ENCODE measurements at places on chromosomes 7 and 10.

- no peak for DNase-seq
Measured at GRCh38 chr7:55299273-55299967, 65.7 kb upstream of the LANCL2 start.

- peak; percentile 62 for DNase-seq
Measured at GRCh38 chr7:70285854-70286253, 687.6 kb downstream of the AUTS2 start.

DNA sequence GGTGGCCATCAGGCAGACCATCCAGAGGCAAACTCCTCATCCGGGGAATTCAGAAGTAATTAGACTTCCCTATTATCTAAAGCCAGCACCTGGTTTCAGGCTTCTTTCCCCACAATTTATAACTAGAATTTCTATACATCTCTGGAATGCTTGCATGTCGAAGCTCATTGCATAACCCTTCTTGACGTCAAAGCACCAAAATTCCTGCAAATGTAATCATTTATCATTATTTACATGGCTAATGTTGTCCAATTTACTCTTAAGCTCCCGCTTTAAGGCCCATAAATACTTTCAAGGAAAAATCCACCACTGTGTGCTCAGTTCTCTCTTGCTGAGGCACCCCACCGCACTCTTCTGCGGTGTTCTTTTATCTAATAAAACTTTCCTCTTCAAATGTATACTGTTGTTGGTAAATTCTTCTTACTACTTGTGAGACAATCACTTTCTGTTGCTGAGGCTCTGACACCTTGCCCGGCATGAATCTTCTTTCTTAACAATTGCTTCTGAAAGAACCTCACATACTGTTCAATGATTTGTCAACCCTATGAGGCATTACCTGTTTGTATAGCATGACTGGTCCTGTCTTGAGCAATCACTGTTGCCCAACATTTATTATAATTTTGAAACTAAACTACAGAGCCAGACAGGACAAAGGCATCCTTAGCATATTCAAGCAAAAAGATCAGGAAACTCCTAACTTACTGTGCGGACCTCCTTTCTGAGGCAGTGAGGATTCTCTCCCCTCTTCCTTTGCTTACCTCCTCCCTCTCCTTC lies 17.4 kb upstream of the GPR141 start:
- DNase-seq: peak; percentile 82

GRCh38 chr7:96968981-96969380 lies 36.4 kb upstream of the DLX6 start:
- no peak for DNase-seq

DNA sequence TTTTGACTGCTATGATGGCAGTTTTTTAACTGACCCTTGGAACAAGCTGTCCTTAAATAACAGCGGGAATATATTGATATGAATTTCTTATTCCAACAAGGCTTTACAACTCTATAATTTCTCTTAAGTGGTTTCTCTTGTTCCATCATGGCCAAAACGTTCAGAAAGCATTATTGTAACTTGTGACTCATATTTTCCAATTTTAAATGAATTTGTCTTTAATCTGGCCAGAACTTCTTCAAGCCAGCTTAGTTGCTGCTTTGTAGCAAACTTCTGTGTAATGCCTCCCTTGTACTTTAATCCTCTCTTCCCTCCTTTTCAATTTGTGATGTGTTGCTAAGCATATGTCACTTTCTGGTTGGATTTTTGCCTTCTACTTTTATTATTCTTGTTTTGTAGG lies 271.9 kb downstream of the KIF20B start:
- DNase-seq: no peak

DNA sequence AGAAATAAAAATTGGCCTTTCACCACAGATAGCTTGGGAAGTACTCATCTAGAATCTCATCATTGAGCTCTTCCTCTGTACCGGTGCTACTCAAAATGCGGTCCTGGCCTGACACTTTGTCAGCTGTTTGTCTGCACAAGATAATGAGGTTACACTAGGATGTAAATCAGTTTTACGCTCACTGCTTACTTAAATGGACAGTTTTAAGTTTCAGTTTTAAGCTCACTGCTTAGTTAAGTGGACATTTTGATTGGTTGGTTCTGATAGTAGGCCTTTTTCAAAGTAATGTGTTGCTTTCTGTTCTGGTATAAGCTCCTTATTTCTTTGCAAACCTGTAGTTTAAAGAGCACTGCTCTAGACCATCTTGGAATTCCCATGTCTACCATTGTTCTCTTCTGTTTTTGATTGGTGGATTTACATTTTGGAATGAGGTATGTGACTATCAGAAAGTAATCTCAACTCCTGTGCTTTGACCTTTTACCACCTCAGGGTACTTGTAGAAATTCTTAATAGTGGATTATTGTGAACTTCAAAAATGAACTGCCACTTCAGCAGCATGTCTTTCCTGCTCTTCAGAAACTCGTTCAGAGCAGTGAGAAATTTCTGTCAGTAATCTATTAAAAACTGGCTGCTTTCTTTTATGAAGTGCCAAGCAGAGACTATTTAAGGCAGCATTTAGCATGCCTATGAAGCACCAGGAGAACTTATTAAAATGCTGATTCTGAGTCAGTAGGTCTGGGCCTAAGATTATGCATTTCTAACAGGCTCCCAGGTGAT lies 55.0 kb downstream of the C1GALT1 start:
- no peak for DNase-seq

GRCh38 chr7:110179037-110179436 lies 911.9 kb upstream of the LRRN3 start:
- no peak for DNase-seq

DNA sequence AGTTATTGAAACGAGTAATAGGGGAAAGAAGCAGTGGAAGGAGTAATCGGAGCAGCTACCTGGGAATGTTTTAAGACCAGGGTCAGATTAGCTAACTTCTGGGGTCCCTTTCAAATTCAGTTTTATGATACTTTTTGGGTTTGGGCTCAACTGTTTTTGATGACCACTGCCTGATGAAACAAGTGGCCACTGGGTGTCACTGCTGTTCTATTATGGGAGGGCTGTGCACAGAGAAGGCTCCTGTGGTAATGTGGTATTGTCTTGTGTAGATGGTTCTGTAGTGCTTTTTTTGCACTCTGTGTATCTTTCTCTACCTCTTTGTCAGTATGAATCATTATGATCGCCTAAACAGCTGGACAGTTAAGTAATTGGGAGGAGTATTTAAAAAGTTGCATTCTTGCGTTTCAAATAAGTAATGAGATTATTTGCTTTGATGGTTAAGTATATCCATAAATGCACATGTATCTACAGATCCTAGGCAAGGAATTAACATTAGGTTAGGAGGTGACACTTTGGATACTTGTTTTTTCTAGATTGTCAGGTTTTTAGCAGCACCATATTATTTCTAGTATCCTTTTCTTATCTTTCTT lies 128.4 kb downstream of the ABCA13 start:
- peak; percentile 37 for DNase-seq

GRCh38 chr7:33677556-33677955 lies 227.8 kb upstream of the BMPER start:
- DNase-seq: no peak

GRCh38 chr7:149599636-149600206 lies 102.1 kb upstream of the ZNF746 start:
- no peak for DNase-seq

GRCh38 chr7:41096917-41097316 lies 606.0 kb downstream of the INHBA start:
- DNase-seq: no peak

- no peak for DNase-seq
Measured at GRCh38 chr7:95904099-95904498, 131.7 kb downstream of the DYNC1I1 start.

- DNase-seq: no peak
Measured at GRCh38 chr10:15775513-15775912, 55.8 kb upstream of the ITGA8 start.

- DNase-seq: no peak
Measured at GRCh38 chr7:140734096-140734495, 37.6 kb downstream of the NDUFB2 start.

DNA sequence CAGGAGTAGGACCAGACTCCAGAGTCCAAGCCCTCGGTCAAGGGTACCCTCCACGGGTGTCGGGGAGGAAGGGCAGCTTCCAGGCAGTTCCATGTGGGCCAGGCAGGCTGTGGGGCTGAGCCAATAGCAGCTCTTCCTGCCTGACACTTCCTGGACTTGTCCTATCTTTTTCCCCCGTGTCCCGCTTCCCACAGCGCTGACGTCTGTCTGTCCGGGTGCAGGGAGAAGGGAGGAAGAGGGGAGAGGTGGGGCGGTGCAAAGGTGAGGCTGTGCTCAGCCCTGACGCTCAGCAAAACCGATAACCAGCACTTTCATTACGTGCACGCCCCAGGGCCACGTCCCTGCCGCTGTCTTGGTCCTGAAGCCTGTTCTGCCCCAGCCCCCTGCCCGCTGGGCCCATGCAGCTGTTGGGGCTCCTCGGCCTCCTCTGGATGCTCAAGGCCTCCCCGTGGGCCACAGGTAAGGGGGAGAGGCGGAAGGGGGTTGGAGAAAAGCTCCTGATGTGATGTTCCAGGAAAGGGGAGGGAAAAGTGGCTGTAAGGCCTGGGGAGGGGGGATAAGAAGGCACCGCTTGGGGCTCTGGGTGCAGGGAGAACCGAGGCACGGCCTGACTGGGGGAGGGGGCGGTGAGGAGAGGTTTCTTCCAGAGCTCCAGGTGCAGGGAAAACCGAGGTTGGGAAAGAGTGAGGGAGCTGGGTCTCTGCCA lies at the start of gene MUC3A:
Gene MUC3A, plus strand, starts transcription at position 308 of the 706 bp plus-strand sequence. Its CDS starts 91 bp downstream, at position 399.
- no peak for DNase-seq

GRCh38 chr7:130207642-130208041 lies at the start of gene SSMEM1:
TSS of gene SSMEM1 (plus strand) at chr7:130207860. CDS start at chr7:130207911, 51 bp downstream.
- peak; percentile 37 for DNase-seq

DNA sequence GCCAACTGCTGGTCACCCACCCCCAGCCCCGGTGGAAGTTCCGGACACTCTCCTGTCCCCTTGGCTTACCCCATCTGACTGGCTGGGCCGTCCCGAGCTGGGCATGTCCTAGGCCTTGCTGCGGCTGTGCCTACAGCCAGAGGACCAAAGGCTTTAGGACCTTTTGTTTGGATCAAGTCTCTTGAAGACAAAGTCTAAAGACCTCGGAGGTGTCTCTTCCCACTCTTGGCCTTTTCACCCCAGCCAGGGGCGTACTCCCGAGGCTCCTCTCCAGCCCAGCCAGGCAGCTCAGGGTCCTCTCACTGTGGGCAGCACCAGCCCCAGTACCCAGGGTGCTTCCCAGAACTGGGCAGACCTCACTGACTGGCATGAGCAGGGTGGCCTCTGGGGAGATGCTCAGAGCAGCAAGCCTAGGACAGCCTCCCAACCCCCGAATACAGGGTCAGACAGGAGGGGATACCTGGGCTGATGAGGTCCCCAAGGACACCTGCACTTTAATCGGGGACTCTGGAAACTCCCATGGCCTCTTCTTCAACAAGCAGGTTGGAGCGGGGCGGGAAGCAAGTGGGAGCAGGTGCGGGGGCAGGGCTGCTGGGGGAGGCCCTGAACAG lies 2.7 kb upstream of the PWWP2B start:
- DNase-seq: no peak

DNA sequence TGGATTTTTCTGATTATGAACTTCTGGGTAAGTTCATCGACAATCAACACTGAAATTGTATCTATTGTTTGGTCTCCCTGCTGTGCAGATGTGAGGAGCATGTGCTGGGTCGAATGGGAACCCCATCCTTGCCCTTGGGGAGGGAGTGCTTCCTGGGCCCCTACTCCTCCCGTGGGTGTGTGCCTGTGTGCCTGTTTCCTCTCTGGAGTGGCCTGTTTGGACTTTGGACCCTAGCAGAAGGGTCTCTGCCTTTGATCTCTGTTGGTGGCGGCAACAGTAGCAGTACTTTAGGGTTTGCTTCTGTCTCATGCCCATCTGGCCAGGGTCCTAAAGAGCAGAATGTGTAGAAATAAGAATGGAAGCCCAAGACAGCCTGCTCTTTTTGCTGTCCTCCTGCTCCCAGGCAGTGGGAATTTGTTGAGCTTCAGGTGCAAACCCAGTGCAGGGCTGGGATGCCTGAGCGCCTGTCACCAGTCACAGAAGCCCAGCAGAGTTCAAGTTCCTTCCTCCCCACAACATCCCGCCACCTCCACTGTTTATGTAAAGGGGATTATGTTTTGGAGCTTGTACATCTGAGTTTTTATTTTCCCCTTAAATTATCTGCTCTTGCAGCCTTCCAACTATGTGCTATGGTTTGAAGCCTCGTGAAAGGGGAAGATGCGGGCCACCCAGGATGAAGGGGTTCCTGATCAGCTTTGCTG lies 1.5 kb upstream of the TACR2 start:
- DNase-seq: no peak

- peak; percentile 8 for DNase-seq
Measured at GRCh38 chr7:17090751-17091150, 207.7 kb upstream of the AHR start.

DNA sequence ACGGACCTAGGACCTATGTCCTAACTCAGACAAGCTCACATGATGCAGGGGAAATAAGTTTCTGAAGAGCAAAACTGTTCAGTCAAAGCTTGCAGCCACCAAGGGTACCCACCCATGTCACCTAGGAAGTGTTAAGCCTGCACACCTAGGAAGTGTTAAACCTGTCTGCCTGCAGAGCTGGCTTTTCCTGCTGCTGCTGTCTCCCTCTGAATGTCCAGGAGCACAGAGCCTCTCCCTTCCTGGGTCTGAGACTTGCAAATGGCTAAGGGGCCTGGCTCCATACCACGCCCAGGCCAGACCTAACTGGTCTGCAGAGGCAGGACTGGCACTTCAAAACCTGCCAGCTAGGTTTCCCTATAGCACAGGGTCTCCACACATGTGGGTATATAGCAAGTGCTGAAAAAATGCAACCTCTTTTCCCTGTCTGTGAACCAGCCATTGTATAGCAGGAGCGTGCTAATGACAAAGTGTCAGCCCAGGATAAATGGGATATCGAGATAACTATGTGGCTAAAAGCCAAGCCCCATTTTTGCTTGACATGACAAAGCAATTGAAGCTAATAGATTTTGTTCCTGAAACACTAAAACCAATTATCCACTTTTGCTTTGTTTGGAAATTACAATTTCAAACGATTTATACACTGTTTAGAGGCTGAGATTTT lies 1.5 kb downstream of the GDF2 start:
- no peak for DNase-seq

DNA sequence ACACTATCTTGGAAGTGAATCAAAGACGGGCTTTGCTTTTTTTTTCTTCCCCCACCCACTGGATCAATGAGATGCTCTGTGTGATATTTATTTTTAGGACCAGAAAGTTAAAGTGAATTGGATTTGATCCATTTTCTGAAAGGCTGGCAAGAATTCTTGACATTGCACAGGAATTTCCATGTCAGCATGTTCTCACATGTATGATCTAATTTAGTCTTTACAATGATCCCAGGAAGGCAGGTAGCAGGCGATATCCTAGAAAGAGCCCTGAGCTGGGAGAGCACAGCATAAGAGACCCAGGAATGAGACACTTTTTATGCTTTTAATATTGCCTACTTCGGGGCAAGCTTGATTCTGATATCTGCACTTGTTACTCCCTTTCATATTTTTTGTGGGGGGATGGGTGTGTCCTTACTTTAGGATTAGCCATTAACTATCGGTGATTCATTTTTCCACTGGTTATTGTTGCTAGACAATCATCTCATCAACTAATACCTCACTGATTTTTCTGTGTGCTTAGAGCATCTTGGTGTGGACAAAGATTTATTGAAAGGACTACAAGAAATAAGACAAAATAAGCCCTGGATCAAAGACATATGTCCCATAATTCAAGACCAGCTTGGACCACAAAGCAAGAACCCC lies 58.1 kb downstream of the NRP1 start:
- no peak for DNase-seq
